ENCODE measurements at places on chromosomes 12 and 14. TPM values are rescaled to one million over a fixed set of nuclear protein-coding genes. Genes with fewer than 3 reads are reported as not detected.

Gene ITGB7
- 0.32 TPM for total RNA-seq

Gene CLEC1B
- total RNA-seq = not detected

Gene SLC2A3
- 31.4 TPM for total RNA-seq

Gene CLEC2B
- 15.2 TPM for total RNA-seq

Gene C12orf60
- 1.5 TPM for total RNA-seq

Gene DPF3
- 4.7 TPM for total RNA-seq

Gene MSI1
- total RNA-seq = not detected

Gene RIMBP2
- total RNA-seq = not detected

Gene VRTN
- total RNA-seq = not detected

Gene FAM186B
- 0.10 TPM for total RNA-seq

Gene KRT71
- total RNA-seq = not detected

DNA sequence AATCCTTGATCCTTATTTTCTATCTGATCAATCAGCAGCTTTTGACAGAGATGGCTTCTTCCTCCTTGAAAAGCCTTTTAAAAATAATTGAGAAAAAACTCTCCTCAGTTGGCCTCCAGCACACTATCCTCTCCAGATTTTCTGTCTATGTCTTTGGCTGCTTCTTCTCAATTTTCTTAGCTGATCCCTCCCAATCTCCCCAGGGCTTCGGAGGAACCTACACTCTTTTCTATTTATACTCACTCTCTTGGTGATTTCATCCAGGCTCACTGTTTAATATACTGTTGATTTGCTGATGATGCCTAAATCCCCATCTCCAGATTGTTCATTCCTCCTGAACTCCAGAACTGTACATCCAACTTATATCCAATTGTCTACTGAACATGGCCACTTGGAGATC, 54.8 kb downstream of the RDH12 start:
- no peak for DNase-seq

GRCh38 chr12:45994736-45995135, 4.4 kb upstream of the SCAF11 start:
- peak; percentile 13 for DNase-seq

DNA sequence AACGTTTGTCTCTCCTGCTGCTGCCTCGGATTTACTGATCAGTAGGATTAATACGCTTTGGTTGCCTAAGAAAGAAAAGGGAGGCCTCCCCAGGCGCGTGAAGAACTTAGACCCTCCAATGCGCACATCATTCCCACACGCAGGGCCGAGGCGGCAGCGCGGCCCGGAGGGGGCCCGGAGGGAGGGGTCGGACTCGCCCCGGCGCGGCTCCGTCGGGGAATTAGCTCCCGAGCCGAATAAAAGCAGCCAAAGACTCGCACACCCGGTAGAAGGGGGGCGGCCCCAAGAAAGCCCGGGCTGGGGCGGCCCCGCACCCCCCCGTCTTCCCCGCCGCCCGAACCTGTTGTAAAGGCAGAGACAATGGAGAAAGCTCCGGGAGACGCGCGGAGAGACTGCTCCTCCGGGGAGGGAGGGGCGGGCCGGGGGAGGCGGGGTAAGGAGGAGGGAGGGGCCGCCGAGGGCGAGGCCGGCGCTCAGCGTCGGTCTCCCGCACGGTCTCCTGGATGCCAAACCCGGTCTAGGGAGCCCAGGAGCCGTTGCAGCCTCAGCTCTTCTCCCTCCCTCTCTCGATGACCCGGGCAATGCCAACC, at the start of gene NELL2:
TSS of gene NELL2 (minus strand) at position 362 of the 590 bp plus-strand sequence. CDS start 446 bp downstream, outside the sequence.
- peak; percentile 10 for DNase-seq

GRCh38 chr14:89236851-89237250, 180.2 kb downstream of the FOXN3 start:
- peak; percentile 11 for DNase-seq

DNA sequence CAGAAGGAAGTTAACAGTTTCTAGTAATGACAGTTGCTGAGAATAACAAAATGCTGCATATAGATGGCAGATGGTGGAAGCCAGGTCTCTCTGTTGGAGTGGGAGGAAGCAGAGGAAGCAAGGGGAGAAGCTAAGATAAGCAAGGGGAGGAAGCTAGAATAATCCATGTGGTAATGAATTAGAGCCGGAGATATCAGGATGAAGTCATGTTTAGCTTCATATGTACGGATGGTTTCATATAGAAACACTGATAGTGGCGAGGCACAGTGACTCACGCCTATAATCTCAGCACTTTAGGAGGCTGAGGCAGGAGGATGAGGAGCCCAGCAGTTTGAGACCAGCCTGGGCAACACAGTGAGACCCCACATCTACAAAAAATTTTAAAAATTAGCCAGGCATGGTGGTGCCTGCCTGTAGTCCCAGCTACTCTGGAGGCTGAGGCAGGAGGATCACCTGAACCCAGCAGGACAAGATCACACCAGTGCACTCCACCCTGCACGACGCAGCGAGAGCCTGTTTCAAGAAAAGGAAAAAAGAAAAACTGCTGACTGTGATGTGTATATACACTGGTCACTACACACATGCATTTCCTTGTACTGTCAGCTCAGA, 49.2 kb downstream of the ANAPC7 start:
- DNase-seq = no peak

DNA sequence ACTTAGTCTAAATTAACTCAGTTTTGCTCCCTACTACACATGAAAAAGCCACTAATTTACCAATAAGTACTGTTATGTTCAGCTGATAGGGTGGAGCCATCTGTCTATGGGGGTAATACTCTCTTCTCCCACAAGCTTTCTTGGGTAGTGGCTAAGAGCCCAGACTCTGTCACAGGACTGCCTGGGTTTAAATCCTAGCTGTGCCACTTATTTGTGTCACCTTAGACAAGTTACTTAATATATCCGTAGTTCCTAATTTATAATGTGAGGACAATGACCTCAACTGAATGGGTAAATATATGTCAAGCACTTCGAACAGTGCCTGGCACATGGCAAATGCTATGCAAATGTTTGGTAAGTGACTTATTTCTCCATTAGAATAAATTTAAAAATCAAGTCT, 185.6 kb downstream of the DACT1 start:
- peak; percentile 77 for DNase-seq

DNA sequence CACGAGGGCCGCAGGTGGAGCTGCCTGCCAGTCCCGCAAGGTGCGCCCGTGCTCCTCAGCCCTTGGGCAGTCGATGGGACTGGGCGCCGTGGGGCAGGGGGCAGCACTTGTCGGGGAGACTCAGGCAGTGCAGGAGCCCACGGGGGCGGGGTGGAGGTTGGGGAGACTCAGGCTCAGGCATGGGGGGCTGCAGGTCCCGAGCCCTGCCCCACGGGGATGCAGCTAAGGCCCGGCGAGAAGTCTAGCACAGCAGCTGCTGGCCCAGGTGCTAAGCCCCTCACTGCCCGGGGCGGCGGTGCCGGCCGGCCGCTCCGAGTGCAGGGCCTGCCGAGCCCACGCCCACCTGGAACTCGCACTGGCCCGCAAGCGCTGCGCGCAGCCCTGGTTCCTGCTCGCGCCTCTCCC, 39.2 kb upstream of the P2RX7 start:
- no peak for DNase-seq

GRCh38 chr12:68224613-68225285, 861 bp downstream of the IL26 start:
- no peak for DNase-seq

GRCh38 chr14:100138082-100138787, 21.2 kb downstream of the DEGS2 start:
- peak; percentile 71 for DNase-seq

GRCh38 chr12:12859690-12860089, 31.7 kb upstream of the GPRC5A start:
- no peak for DNase-seq

GRCh38 chr14:100867631-100868315, 35.7 kb downstream of the RTL1 start:
- no peak for DNase-seq

DNA sequence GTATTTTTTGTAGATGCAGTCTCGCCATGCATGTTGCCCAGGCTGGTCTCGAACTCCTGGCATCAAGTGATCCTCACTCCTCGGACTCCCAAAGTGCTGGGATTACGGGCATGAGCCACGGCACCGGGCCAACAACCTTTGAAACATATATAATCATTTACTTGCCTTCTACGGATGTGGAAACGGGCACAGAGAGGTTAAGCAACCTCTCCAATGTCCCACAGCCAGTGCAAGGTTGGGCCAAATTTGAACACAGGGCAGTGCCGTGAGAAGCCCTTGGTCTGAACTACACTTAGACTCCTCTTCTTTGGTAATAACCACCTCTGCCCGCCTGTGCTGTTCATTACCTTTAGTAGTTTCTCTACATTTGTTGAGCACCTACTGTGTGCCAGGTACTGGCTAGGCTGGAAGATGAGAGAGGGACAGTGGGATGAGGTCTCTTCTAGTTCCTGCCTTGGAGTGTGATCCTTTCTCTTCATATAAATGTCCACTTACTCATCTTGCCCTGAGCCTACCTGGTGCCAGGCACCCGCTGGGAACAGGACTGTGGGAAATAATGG, 2.2 kb downstream of the DDX54 start:
- no peak for DNase-seq

- DNase-seq = no peak
These were observed 17.8 kb downstream of the EEA1 start for GRCh38 chr12:92911339-92911738.

DNA sequence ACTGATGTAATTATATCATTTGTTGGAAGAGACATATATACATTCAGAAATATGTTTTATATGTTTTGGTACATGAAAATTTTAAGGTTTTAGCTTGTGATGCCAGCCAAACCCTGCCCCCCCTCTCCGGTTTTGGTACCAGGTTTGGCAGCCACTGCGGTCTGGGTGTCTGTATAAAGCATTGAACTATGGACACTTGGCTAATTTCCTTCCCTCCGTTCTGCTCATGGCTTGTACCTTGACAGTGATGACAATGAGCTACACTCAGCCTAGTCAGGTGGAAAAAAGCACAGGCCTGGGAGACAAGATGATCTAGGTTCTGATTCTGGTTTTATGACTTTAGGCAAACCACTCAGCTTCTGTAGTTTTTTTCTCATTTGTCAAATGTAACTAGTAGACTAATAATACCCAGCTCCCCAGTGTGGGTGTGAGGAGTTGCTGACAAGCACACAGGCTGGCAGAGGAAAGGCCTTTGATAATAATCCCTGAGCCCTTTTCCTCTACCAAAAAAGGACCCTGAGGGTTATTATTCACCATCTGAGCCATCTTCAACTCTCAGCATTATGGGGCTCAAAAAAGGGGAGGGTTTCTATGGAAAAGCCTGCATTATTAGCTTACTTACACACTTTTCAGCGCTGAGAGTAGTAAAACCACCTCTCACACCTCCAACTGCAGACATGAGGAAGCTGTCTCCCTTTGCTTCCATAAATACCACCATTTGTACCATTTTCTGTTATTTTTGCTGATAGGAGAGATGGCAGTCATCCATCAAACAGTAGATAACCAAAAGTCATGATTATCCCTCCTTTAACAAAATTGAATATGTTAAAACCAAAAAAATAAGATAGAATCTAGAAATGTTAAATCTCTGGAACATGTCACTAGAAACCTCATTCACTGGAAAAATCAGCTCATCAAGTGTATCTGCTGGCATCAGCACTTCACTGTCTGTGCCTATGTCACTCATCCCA, 76.3 kb upstream of the PSMC1 start:
- DNase-seq = no peak

- DNase-seq = no peak
These were observed 55.9 kb downstream of the TSPAN11 start for GRCh38 chr12:30982413-30982812.

GRCh38 chr12:131854861-131855476, 26.8 kb downstream of the MMP17 start:
- no peak for DNase-seq

DNA sequence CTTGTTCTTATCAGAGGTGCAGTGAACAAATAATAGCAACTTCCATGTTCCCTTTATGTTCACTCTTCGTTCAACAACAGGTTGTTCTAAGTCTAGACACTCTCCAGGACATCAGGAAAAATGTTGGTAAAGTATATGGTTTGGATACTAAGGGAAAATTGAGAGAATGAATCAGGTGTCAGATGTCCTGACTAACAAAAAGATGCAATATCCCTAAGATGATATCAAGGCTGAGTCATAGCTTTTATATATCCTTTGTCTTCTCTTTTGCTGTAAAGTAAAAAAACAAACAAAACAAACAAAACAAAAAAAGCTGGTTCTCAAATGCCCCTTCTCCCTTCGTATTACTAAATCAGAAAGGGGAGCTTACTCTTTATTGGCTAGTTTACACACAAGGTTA, 11.1 kb downstream of the GLIPR1L1 start:
- no peak for DNase-seq

DNA sequence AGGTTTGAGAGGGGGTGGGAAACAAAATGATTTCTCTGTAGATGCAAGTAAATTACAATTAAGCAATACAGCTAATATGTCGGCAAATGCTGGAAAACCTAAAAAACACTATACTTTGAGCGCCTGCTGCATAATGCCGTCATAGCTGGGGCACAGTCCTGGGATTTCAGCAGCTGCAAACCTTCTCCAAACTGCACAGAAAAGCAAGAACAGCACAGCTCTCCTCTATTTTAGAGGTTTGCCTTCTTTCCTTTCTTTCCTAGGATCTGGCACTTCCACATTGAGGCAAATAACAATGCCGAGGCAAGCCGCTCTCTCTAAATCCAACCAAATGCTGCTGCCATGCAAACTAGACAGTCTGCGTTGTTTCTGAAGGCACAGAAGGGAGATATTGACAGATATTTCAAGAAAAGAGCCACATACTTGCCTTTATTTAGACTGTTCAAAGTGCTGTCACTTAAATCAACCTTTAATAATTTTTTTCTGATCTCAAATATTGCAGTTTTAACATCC, 287.1 kb upstream of the G2E3 start:
- no peak for DNase-seq

DNA sequence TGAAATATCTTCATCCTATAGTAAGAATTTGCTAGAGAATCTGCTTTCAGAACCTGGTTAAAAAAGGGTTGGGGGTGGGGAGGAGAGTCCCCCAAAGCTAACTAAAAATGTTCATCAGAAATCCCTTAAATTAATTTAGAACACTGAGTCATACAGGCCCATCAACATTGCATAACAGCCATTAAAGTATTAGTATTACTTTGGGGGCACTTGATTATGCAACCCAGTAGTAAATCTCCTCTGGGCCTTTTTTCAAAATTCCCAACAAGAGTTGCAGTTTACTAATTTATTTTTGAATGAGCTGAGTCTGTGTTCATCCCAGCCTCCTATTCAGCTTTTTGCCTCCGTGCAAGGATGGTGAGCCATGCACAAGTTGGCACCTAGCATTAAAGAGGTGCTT, 8.8 kb upstream of the SLC24A4 start:
- no peak for DNase-seq

DNA sequence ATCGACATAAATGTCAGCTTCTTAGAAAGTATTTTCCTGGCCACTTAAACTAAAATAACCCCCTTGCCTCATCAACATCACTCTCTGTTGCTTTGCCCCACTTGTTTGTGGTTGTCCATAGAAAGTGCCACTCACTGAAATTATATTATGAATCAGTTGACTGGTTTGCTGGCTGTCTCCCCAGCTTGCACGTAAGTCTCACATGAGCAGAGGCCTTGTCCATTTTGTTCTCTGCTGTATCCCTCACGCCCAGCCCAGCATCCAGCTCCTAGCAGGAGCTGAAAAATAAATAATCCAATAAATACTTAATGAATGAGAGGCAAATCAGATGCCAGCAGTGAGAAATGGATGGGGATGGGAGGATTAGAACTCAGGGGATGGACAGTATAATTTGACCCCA, 159.3 kb downstream of the KSR2 start:
- DNase-seq = peak; percentile 5

- DNase-seq = peak; percentile 79
These were observed 44.2 kb downstream of the ZFP36L1 start for GRCh38 chr14:68748691-68749090.

GRCh38 chr12:70002097-70002911, 177.3 kb downstream of the MYRFL start:
- peak; percentile 68 for DNase-seq

Measured in myocyte (in vitro differentiated cells).